ENCODE measurements at places on chromosomes 5 and 9.

GRCh38 chr9:20604562-20604961, 17.7 kb downstream of the MLLT3 start:
- DNase-seq, result no peak

- no peak for DNase-seq
Observed at GRCh38 chr9:127449332-127449966, 1.8 kb downstream of the RPL12 start.

DNA sequence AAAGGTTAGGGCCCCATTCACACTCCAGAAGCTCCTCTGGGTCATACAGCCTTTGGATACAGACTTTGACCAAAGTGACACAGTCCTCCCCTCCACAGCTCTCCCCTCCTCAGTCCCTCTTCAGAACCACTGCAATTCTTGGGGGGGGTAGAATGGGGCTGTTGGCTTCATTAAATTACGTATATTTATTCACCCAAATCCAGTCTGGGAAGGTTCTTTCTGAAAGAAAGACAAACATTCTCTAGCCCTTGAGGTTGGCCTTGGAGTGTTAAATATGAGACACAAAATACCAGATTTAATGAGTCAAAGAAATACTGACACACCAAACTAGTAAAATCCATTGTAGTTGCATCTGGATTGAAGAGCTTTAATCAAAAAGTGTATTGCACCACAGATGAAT, 16.1 kb downstream of the ARPC5L start:
- DNase-seq, result no peak

DNA sequence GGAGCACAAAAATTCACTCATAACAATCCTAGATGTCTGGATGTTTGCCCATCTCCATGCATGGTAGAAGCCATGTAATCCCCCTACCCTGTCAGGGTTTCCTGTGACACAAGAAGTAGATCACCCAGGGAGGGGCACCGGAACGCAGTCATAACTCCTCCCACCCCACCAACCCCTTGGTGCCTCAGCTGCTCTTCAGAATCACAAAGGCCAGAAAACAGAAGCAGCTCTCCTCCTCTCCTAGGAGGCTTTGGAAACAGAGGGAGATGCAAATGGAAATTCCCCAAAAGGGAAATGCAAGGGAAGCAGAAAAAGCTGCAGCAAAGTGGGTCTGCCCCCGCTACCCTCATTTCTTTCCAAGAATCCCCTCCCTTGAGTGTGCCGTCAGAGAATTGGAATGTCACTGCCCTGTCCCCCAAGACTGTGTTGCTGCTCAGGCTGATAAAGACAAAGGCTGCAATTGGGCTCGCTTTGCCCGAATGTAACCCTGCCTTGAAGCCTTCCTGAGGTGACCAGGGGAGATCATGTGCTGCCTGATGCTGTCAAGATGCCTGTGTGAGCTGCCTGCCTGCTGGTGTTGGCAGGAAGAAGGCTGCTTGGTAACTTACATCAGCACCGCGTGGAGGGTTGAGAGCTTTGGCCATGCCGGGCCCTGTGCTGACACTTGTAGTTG, 65.5 kb upstream of the ABCA1 start:
- DNase-seq, result no peak

DNA sequence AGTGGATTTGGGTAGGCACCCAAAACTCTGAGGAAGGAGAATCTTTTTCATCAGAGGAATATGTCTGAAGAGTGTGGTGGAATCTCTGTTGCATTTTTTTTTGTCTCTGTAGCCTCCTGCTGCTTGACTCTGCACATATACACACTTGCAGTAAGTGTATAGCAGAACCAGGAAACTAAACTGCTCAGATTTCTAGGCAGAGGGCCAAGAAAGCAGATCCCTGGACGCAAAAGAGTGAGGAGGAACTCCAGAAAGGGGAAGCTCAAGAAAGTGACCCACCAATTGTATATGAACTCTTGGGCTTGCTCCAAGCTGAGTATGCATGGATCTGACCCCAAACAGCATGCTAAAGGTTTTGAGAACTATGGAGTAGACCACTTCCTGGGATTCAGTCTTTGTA, 181.8 kb downstream of the GADD45G start:
- no peak for DNase-seq

- no peak for DNase-seq
Observed at GRCh38 chr5:16345454-16345853, 120.1 kb downstream of the ZNF622 start.

DNA sequence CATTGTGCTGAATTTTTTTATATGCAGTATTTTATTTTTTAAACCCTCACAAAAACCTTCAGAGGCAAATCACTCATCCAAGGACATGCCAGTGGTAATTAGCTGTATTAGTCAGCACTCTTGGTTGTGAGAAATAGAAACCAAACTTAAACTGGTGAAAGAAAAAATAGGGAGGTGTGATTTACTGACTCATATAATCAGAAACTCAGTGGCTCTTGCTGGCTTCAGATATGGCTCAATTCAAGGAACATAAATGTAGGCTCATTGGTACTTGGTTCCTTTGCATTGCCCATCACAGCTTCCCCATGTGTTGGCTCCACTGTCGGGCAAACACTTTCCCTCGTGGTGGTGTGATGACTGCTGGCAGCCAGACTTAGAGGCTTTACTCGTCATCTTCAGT, 497.2 kb downstream of the MAT2B start:
- DNase-seq, result no peak

DNA sequence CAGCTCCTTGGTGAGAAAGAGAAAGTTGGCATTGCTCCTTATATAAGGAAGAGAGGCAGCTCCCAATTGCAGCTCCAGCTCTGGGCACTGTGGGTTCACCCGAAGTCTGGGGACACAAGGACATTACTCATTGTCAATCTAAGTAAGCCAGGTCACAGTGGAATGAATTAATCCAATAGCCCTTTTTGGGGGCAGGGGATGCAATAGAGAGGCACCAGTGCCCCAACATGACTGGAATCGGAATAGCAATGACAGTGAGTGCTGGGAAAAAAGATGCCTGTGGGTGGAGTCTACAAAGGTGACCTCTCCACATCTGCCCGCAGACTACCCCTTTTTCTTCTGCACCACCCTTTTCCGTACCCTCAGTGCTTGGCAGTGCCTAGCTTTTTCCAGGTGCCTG, 11.1 kb upstream of the NEUROG1 start:
- no peak for DNase-seq

- DNase-seq, result no peak
Observed at GRCh38 chr5:125298258-125298657, 551.8 kb upstream of the ZNF608 start.

DNA sequence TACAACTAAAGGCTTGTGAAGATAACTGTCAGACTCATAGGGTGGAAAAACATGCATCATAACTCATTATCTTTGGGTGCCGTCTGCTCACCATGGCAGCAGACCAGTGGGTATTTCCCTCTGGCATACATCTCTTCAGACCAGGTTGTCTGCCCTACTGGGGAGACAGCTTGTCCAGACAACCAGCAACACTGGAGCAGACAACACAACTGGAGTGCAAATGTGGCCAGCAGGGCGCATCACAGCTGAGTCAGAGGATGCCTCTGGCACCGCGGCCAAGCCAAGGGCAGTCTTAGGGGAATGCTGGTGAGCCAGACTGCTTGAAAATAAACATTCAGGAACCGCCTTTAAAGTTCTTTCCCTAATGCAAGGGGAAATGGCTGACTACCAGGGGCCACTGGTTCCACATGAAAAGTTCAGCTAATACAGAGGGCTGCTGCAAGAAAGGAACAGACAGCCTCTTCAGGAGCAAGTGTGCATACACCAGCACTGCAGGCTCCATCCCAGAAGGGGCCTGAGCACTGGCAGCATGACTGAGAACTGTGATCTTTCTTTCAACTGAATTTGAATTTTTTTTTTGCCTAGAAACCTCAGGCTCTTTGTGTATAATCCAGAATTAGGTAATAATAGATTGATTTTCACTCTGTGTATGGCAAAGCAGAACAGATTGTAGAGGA, 77.3 kb downstream of the MAMDC2 start:
- DNase-seq, result no peak

DNA sequence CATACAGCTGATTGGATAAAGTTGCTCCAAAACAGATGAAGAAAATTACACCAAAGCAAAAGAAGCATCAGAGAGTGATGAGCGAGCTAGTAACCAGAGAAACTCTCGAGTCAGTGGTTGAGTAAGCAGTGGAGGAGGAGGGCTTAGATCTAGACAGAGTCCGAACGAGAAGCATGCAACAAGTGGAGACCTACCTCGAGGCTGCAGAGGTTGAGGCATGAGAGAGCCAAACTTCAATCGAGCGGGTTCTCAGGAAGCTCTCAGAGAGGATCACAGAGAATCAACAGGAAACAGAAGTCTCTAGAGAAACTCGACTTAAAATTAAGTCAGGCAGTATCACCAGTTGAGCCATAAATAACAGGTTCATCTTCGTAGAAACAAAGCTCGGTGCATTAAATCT, 6.1 kb downstream of the RUSC2 start:
- no peak for DNase-seq

DNA sequence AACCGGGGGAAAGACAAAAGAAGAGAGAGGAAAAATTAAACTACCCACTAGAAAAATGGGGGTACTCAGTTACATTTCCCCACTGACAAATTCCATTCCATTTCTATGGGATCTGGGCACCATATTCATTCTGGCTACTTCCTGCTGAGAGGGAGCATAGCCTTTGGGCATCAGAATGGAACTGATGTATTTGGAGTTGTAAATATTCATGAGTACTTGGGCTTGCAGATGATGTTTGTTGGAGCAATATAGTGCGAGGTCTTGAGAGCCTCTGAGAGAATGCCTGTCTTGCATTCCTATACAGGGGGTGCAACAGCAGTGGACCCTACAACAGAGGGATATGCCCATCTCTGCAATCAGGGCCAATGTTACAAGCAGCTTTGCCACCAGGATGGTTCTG, 16.7 kb downstream of the GMCL2 start:
- DNase-seq, result no peak

DNA sequence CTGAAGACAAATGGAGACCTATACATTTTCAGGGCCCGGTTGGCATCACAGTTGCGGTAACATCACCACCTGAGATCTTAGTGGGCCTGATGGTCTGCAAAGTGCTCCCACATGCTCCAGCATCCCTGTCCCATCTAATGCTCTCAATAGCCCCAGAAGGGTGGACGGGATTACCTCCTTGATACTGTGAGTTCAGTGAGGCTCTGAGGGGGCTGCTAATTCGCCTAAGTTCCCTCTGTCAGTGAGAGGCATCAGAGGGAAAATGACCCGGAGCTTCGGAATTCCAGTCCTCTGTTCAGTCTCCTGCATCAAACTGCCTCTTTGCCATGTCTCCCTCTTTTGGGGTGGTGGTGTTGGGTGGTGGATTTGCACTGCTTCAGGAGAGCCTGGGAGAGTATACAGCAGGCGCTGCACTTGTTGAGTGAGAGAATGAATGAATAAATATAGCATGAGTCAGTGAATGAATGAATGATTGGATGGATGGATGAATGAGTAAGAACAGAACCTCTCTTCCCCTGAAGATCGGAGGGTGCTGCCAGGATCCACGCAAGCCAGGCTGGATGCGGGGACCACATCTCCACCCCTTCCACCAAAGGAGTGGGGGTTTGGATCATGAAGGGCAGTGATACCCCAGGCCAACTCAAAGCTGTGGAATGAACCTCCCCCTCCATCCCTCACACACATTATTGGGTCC, 141.0 kb downstream of the GABBR2 start:
- no peak for DNase-seq

- no peak for DNase-seq
Observed at GRCh38 chr5:72387985-72388384, 67.8 kb downstream of the PTCD2 start.

DNA sequence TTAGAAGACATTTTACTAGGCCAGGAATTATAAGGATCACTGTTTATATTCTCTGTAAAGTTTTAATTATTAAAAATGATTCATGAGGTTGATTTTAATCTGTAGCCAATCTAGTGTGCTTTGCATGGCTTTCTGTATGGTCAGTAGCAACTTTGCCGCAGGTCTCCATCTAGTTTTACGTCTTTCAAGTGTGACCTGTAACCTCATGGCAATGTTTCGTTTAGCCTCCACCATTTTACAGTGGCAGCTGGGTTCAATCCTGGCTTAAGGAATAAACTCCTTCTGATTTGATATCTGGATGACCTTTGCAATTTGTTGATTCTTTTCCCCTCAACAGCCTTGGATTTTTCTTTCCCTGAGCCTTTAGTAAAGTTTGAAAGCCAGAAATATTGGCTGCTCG, 434.5 kb upstream of the CDH9 start:
- no peak for DNase-seq

DNA sequence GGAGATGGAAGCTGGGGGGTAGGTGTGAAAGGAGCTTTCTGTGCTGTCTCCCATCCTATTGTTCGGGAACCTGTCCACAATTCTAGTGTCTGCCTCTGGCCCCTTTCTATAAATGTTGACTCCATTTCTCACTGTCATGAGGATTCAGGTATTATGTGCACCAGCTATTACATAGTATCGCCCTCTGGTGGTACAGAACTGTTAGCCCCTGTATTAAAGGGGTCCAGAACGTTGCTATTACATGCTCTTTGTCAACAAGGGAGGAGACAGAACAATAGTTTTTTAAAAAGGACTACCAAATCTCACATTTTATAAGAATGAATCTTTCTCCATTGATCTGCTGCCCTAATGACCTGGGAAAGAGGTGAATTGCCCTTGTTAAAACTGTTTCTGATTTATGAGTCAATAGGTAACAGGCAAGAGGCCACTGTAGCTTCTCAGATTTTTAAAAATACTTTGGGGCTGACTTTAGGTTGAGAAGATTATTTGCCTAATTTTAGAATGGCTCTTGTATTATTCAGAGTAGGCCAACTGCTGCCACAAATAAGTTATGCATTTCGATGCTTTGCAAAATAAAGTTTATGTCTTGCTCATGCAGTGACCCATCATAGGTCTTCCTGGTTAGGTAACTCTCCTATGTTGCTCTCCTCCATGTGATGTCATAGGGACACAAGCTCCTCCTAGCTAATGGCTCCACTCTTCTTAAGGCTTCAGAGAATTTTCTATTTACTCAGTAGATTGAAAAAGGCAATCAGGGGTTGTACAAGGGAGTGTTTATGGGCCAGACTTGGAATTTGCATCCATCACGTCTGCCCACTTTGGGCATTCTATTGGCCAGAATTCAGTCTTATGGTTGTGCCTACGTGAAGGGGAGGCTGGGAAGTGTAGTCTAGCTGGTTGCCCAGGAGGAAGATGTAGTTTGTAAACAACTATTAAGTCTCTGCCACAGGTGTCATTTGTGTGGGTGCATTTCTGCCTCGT, 20.8 kb downstream of the DCANP1 start:
- DNase-seq, result no peak

GRCh38 chr9:22175972-22176545, 167.0 kb upstream of the CDKN2B start:
- no peak for DNase-seq

DNA sequence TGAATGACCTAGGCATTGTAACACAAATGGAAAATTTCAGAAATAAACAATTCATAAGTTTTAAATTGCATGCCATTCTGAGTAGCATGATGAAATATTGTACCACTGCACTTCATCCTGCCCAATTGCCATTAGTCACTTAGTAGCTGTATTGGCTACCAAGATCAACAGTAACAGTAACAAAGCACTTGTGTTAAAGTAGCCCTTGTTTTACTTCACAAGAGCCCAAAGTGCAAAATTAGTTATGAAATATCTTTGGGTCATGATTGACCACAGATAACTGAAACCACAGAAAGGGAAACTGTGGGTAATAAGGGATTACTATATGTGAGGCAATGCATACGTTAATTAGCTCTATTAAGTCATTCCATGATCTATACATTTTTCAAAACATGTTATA, 33.3 kb upstream of the RORB start:
- DNase-seq, result no peak
